CD4-positive, alpha-beta T cell (primary cell): ENCODE measurements at places on chromosomes 16 and 17. TPM values are rescaled to one million over a fixed set of nuclear protein-coding genes. Genes with fewer than 3 reads are reported as not detected.

Gene CIAPIN1
- total RNA-seq = 28.0 TPM

GRCh38 chr17:49508061-49508865, 13.2 kb downstream of the NGFR start:
- no peak for DNase-seq

GRCh38 chr17:8859027-8859803, 8.3 kb downstream of the PIK3R6 start:
- DNase-seq = no peak

Gene NPTX1
- total RNA-seq = 0.25 TPM

DNA sequence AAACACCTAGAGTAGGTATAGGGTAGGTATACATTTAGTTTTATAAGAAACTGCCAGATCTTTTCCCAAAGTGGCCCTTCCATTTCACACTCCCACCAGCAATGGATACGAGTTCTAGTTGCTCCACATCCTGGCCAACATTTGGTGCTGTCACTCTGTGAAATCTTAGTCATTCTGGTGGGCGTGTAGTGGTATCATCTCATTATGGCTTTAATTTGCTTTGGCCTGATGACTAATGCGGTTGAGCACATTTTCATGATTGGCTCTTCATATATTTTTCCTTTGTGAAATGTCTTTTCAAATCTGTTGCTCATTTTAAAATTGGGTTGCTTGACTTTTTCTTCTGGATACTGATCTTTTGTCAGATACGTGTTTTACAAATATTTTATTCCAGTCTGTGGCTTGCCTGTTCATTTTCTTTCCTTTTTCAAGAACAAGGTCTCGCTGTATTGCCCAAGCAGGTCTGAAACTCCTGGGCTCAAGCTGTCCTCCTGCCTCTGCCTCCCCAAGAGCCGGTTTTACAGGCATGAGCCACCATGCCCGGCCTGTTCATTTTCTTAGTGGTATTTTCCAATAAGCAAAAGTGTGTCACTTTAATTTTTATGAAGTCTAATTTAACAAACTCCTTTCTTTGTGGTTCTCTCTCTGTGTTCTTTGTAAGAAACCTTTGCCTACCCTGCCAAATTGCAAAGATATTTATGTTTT, 192.4 kb downstream of the SEC14L1 start:
- DNase-seq = no peak

DNA sequence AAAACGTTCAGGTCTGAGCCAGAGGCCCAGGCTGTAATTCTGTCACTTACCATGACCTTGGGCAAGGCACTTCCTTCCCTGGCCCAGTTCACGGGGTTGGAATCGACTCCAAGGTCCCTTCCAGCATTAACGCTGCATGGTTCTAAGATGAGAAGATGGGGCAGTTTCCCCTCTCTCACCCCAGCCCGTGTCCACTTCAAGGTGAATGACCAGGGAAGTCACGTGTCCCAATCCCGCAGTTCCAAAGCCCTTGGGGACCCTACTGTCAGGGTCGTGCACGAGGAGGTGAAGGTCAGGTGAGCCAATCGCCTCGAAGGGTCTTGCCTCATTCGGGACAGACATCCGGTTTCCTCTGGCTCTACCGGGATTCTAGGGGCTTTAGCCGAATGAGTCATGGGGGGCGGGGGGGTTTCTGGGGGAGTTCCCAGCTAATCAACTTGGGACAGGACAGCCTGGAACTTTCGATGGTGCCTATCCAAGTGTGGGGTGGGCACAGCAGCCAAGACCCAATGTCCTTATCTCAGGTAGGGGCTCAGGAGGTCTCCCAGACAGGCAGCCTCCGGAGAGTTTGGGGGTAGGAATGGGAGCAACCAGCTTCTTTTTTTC, 762 bp upstream of the CSF3 start:
- no peak for DNase-seq

Gene THAP11
- total RNA-seq = 32.1 TPM

Gene GJD3
- not detected for total RNA-seq

Gene SYNGR3
- 3.9 TPM for total RNA-seq

- no peak for DNase-seq
These were observed 45.6 kb downstream of the CNGB1 start for GRCh38 chr16:57925310-57925709.

DNA sequence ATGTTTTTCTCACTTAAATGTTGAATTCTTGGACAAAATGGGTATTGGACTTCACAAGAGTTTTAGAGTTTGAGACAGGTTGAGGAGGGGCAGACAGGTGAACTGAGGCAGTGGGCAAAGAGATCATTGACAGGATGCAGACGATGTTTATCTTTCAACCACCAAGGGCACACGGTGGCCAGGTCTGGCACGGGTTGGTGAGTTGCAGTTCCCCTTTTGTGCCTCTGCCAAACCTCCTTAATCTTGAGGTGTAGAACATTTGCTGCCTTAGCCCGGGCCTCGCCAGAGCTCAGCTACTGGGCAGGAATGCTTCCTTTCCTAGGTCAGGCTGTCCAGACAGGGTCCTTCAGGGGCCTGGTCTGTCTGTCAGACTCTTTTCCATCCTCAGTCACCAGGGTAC, 567.4 kb upstream of the SOX9 start:
- DNase-seq = no peak

DNA sequence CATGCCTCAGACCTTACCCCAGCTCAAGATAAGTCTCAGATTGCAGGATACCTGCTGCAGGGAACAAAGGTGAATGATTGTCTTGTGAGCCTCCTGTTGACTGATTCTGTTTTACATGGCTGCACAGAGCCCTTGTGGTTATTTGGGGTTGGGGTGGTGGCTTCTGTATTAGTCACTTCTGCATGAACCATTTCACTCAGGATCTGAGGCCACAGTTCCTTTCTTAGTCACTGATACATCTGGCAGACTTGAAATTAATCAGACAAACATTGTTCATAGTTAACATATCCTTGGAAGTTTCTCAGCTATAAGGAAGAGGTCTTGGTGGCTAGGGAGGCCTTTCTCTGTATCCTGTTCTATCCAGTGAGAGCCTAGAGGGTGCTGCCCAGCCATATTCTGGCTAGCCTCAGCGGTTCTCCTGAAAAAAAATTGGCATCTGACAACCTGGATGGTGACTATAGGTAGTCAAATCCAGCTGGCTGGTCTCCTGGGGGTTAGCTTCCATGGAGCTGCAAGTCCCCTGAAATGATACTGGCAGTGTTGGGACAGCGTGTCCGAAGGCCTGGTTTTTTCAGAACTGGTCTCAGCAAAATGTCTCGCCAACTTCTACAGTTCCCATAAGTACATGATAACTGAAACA, 8.4 kb upstream of the PLK1 start:
- no peak for DNase-seq

GRCh38 chr17:40355123-40355803, 9.3 kb downstream of the GJD3 start:
- DNase-seq = peak; percentile 75

- no peak for DNase-seq
These were observed 18.0 kb upstream of the ENDOV start for GRCh38 chr17:80397034-80397387.

- no peak for DNase-seq
These were observed 26.8 kb upstream of the SLC5A10 start for GRCh38 chr17:18925187-18925586.

DNA sequence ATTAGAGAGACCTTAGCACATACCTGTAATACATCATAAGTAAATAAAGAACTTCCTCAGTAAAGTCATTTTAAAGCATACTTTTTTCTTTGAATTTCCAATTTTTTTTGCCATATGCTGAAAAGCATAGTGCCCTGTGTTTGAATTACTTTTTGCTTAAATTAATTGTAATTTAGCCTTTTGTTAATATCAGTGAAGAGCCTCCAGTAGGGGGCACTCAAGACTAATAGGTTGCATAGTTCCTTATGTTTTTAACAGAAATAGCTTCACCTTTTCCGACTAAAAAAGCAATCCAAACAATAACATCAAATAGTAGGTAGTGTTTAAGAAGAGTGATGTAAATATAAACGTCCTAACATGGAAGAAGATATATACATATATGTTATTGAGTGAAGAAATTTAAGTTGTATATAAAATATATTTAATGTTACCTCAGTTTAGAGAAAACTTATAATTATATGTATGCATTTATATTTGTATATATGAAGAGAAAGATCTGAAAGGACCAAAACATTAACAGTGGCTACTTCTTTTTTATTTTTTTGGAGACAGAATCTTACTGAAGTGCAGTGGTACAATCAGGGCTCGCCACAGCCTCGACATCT, 18.6 kb downstream of the RAD51C start:
- no peak for DNase-seq

GRCh38 chr17:58233543-58233942, 4.8 kb upstream of the LPO start:
- DNase-seq = peak; percentile 16

GRCh38 chr16:67407788-67408452, 8.4 kb downstream of the ZDHHC1 start:
- DNase-seq = no peak

- DNase-seq = no peak
These were observed 123.5 kb upstream of the CACNG5 start for GRCh38 chr17:66711401-66711800.

GRCh38 chr17:39304188-39304587, 78.4 kb upstream of the STAC2 start:
- DNase-seq = no peak

- DNase-seq = no peak
These were observed 1.6 kb downstream of the FAM117A start for GRCh38 chr17:49762151-49762941.

- no peak for DNase-seq
These were observed 11.6 kb downstream of the DDX42 start for GRCh38 chr17:63785556-63785955.

Gene TP53TG3F
- total RNA-seq = not detected

- DNase-seq = no peak
These were observed 154.8 kb downstream of the CYB561 start for GRCh38 chr17:63291258-63291657.

Gene ITGAX
- total RNA-seq = 6.0 TPM

Gene MYO15A
- total RNA-seq = 1.6 TPM

GRCh38 chr16:30551781-30552180, 6.4 kb downstream of the ZNF764 start:
- DNase-seq = peak; percentile 67

DNA sequence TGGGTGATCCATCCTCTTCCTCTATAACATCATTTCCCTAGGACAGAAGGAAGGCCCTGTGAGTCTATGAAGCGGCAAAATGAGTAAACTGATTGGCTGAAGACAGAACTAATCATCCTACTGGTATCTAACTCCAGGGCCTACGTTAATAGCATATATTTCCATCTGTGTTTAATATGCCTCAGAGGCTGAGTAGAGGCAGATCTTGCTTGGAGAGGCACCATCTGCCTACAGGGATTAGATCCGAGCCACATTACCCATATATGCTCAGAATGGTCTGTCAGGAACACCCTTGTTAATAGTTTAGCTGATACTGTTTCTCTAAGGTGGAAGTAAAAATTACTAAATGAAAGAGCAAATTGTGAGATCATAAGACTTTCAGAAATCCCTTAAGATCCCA, 13.2 kb upstream of the FOXJ1 start:
- no peak for DNase-seq

DNA sequence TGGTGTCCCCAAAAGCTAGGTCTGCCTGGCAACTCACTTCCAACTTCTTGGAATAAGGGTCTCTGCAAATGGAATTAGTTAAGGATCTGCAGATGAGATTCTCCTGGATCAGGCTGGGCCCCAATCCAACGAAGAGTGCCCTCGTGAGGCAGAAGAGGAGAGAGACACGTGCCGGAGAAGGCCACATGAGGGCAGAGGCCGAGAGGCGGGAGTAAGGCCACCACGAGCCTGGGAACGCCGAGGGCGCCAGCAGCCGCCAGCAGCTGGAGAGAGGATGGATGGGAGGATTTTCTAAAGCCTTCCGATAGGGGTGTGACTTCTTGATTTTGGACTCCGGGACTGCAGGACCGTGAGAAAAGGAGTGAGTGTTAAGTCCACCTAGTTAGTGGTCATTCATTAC, 76.3 kb downstream of the JPH3 start:
- DNase-seq = no peak

Gene MEFV
- total RNA-seq = 0.60 TPM

Gene VAT1L
- total RNA-seq = not detected

DNA sequence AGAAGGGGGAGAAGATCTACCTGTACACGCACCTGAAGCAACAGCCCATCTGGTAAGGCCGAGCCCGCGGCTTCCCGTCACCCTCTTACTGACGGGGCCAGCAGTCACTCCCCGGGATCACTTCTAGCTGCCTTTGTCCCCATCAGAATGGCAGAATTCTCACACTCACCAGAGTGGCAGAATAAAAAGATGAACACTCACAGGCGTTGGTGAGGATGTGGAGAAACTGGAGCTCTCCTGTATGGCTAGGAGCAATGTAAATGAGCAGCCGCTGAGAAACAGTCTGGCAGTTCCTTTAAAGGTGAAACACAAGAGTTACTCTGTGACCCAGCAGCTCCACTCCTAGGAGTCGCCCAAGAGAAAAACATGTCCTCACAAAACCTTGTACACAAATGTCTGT, 33.3 kb downstream of the CIBAR2 start:
- DNase-seq = no peak

DNA sequence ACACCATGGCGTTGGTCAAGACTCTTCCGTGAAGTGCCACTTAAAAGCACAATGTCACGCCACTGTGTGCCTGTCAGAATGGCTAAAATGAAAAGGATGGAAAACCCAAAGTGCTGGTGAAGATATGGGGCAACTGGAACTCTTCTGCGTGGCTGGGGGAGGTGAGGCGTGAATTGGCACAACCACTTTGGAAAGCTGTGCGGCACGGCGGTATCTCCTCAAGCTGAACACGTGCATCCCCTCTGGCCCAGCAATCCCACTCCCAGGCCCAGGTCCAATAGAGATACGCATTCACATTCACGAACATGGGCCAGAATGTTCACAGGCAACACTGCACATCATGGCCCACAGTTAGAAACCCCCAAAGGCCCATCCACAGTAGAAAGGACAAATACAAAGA, 8.9 kb downstream of the DUSP3 start:
- no peak for DNase-seq

GRCh38 chr16:74726716-74727115, 26.1 kb upstream of the MLKL start:
- DNase-seq = peak; percentile 5

- DNase-seq = no peak
These were observed 946 bp downstream of the STUB1 start for GRCh38 chr16:680967-681745.

- DNase-seq = no peak
These were observed 46.5 kb downstream of the NT5M start for GRCh38 chr17:17349724-17350106.

DNA sequence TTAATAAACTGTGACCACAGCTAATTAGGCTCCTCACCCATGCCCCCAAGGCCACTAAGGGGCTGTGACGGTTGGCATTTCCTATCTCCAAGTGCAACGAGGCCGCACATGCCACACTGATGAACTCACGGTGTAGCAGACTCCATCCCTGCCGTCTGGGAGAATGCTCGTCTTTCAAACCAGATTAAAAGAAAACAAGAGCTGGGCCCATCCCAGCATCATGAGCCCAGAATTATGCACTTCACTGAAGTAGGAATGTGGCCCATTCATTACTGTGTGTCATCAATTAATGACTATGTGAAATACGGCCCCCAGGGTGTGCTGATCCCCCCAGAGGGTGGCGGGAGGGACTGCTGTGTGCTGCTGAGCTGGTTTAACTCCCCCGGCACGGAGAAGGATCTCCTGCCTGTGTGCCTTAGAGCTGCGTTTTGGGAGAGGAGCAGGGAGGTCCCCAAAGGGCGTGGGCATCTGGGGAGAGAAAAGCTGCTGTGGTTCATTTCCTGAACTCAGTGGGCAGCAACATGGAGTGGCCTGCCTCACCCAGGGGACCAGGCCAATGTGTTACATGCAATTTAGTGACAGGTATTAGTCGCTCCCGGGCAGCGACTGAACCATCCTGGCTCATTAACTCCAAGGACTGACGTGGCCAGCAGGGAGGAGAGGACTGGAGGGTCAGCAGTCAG, 194.5 kb downstream of the FOXL1 start:
- no peak for DNase-seq

- DNase-seq = no peak
These were observed 95.1 kb downstream of the ZFHX3 start for GRCh38 chr16:72952811-72953271.

Gene FAM171A2
- total RNA-seq = 0.19 TPM
